Activated naive CD4-positive, alpha-beta T cell (primary cell): ENCODE measurements at places on chromosomes 1 and 21.

GRCh38 chr1:236904892-236905741 is 99.1 kb downstream of the MT1HL1 start:
- no peak for DNase-seq

GRCh38 chr1:34066166-34066565 is 98.9 kb downstream of the CSMD2 start:
- no peak for DNase-seq

- no peak for DNase-seq
Measured at GRCh38 chr1:77539519-77540142, 142.8 kb downstream of the ZZZ3 start.

DNA sequence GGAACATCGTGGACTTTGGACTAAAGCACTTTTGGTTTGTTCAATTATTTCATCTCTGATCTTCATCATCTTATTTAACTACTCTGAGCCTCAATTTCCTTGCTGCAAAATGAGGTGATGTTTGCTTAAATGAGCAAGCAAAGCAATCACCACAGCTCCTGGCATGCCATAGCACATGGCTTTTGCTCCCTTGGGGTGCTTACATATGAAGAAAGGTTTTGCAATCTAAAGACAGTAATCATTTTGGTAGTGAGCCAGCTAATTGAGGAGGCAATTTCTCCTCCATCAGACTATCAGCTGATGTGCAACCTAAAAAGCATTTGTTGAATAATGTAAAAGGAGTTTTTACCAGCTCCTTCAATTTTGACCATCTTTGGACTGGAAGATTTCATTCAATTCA is 68.8 kb upstream of the KCNJ15 start:
- no peak for DNase-seq

DNA sequence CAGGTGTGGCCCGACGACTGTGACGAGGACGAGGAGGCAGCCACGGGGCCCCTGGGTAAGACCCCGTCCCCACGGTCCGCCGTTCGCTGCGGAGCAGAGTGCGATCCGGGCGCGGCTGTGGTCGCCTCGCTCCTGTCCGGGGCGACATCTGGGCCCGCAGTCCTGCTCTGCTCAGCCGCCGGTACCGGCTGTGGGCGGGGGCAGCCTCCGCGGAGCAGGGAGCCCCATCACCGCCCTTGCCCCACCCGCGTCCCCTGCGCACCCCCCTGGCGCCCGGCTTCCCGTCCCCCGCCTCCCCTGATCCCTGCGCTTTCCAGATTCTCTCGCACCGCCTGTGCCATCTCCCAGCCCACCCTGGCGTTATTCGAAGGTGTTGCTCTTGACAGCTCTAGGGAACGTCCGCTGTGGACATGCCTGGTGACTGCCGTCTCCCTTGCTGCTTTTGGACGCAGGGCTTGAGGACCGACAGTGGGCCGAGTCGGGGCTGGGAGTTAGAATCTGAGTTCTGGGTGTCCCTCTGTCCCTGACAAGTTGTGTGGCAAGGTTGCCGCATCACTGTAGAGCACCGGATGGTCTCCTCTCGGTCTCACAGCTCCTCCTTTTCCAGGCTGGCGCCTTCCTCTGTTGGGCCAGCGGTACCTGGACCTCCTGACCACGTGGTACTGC is 596 bp downstream of the TOR3A start:
- no peak for DNase-seq

- DNase-seq, result no peak
Measured at GRCh38 chr1:229456016-229456415, 22.1 kb upstream of the ACTA1 start.

DNA sequence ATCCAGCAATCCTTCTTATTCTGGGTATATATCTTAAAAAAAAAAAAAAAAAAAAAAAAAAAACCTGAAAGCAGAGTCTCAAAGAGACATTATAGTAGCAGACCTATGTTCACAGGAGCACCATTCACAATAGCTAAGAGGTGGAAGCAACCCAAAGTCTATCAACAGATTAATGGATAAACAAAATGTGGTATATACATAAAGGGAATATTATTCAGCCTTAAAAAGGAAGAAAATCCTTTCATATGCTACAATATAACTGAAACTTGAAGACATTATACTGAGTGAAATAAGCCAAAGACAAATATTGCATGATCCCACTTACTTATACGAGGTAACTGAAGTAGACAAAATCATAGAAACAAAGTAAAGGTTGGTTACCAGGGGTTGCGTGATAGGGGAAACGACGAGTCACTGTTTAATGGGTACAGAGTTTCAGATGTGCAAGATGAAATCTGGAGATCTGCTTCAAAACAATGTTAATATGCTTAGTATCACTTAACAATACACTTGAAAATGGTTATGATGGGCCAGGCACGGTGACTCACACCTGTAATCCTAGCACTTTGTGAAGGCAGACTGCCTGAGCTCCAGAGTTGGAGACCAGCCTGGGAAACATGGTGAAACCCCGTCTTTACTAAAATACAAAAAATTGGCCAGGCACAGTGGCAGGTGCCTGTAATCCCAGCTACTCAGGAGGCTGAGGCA is 29.5 kb downstream of the PIK3R3 start:
- no peak for DNase-seq

GRCh38 chr1:200248541-200248940 is 161.3 kb downstream of the ZNF281 start:
- DNase-seq, result no peak

DNA sequence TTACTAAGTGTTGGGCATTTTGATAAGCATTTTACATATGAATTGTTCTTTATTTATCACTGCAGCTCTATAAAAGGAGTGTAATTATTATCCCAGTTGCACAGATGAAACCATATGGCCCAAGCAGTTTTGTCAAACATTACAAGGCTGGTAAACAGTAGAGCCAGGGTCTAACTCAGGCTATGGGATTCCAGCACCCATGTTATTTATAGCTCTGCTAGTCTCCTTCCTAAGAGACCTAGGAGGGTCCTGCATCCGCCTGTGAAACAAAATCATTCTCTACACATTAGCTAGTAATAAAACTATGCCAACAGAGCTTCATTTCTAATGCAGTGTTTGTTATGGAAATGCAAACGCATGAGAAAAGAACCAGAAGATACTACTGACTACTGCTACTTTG is 58.6 kb downstream of the IL23R start:
- no peak for DNase-seq

- DNase-seq, result no peak
Measured at GRCh38 chr1:87219626-87220025, 109.1 kb upstream of the LMO4 start.

GRCh38 chr21:36839123-36839522 is 127.3 kb downstream of the HLCS start:
- DNase-seq, result no peak

- DNase-seq, result no peak
Measured at GRCh38 chr1:147647796-147648633, 22.3 kb downstream of the ACP6 start.

DNA sequence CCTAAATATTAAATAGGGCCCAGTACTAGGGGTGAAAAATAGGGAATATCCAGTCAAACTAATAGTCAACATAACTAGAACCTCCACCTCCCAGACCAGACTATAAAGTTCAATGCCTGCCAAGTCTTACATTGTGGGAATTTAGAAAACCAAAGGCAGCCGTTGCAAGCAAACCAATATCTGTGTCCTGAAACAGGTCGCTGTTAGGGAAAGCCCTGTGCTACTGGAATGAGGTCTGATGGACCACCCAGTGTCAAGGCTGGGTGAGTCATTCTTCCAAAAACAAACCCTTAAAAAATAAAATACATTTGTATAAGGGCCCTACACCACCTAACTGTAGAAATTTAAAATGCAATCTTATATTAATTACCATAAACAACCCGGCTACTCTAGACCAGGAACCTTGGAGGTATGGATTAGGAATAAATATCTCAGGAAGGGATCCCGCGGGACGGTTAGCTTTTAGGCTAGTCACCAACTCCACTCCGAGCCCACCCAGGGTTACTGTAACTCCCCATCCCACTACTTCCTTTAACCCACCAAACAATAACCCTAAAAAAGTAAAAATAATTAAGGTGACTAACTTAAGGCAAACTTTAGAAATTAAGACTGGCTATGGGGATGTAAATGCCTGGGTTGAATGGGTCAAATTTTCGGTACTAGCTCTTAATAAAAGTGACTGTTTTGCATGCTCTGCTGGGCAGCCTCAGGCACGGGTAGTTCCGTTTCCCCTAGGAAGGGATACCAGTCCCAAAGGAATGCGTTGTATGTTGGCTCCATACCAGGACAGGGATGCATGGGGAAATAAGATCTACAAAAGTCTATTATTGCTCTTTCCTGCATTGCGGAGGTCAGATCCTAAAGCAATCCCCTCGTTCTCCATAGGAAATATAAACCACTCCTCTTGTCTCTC is 65.4 kb upstream of the TLR5 start:
- DNase-seq, result no peak

DNA sequence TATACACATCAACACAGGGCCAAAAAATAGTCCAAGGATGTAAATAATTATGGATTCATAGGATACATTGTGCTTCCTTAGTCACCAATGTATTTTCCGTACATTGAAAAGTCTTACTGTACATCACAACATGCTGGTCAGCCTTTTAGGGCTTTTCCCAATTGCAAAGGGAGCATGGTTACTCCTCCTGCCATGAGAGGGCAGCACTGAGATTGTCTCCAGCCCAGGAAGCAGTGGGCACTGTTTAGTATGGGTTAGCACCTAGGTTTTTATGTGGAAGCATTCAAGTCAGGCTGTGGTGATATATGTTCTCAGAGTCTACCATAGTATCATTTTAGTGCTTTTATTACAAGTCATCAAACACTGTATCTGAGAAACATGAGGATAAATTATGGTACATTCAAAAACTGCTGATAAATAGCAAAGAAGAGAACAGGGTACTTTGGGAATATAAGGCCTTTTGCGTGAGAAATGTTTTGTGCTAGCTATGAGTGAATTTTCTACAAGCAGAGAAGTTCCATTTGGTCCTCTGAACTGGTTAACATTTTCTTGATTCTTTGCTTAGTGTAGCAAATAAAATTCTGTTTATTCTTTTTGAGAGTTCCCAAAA is 34.0 kb downstream of the ST6GALNAC5 start:
- DNase-seq, result no peak

- no peak for DNase-seq
Measured at GRCh38 chr1:39317910-39318633, 113.6 kb downstream of the MACF1 start.

- no peak for DNase-seq
Measured at GRCh38 chr1:159960721-159961381, 6.8 kb upstream of the SLAMF9 start.

GRCh38 chr1:90839323-90839722 is 122.2 kb upstream of the BARHL2 start:
- DNase-seq, result no peak

DNA sequence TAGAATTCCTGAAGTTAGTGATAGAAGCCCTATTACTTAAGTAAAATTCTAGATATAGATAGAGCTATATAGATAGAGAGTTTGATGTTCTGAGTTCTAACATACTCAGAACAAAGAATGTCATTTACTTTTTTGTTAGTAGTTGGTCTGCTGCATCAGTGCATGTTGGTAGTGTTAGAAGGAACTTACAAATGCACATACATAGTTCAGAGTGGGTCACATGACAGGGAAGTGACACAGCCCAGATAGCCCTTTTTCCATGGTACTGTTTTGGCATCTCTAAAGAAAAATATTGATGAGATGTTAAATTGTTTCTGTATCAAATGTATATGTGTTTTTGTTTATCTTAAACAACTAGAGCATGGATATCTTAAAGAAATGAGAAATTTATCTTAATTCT is 45.7 kb downstream of the DHX9 start:
- DNase-seq, result no peak

GRCh38 chr1:193438312-193438711 is 251.9 kb upstream of the B3GALT2 start:
- no peak for DNase-seq

DNA sequence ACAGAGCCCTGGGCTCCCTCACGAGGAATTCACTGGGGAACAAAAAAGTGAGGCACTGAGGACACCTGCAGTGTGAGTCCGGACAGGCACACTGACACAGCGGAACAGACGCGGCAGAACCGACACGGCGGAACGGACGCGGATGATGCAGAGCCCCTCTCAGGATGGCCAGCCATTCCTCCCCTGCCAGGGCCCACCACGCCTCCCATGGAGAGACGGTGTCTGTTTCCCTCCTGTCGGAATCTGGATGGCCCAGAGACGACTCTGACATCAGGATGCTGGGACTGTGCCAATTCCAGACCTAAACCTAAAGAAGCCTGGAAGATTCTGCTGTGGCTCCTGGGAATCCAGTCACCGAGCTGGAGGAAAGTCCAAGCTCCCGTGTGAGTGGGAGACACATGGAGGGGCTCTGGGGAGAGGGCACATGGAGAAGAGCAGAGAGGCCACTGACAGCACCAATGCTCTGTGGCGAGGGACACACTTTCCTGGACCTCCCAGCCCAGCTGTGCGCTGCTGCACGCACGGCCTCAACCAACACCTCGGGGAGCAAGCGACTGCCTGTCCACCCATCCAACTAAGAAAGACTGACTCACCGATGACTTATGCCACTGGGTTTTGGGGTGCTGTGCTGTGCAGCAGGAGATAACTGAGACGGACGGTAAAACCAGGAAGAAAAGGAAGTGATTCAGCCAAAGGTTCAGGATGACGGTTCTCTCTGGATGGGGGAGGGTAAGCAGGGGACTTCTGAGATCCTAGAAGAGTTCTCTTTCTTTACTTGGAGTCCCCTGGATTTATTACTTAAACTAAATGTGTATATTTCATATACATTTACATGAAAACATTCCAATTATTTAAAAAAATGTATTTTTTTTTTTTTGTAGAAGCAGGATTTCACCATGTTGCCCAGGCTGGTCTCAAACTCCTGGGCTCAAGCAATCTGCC is 23.3 kb downstream of the ZBTB17 start:
- no peak for DNase-seq

DNA sequence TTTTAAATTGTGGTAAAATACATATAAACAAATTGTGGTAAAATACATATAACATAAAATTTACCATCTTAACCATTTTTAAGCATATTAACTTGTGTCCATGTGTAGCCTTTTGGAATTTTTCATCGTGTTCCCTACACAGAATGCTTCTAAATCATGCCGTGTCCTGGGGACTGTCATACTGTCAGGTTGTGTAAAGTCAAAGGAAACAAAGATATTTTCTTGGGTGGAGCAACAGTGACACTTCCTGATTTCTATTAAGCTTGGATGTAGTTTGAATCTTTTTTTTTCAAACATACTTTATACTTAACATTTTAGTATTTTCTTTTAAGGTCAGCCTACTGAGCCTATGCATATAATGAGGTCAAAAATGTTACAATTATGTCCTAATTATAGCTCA is 32.3 kb downstream of the DOP1B start:
- DNase-seq, result no peak
